ENCODE measurements at places on chromosomes 2 and 18.

DNA sequence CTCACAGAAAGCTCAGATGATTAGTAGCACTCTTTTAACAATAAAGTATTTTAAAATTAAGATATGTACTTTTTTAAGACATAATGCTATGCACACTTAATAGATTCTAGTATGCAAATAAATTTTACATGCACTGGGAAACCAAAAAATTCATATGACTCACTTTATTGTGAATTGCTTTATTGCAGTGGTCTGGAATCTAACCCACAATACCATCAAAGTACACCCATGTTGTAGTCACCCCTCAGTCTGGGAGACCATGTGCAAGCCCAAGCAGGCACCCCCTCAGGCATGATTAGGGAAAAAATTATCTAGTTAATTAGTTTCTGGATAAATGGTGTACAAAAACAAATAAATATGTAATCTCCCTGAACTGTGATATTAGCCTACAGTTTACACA, 649.0 kb upstream of the HS6ST1 start:
- H3K4me3 ChIP-seq, result no peak overlapping the region
- no peak overlapping the region for H3K27ac ChIP-seq
- no peaks in the 10 kb centered on the region for H3K4me1 ChIP-seq
- no peaks in the 10 kb centered on the region for H3K36me3 ChIP-seq

GRCh38 chr2:61512768-61513398, 25.3 kb downstream of the XPO1 start:
- no peaks in the 10 kb centered on the region for H3K4me1 ChIP-seq
- H3K4me3 ChIP-seq, result no peak overlapping the region
- peak overlapping the region; percentile 54 for H3K27ac ChIP-seq
- peaks cover 53% of the 10 kb centered on the region for H3K36me3 ChIP-seq
- H3K27me3 ChIP-seq, result no peaks in the 10 kb centered on the region

- H3K4me1 ChIP-seq, result no peaks in the 10 kb centered on the region
- H3K27ac ChIP-seq, result no peak overlapping the region
- H3K27me3 ChIP-seq, result no peaks in the 10 kb centered on the region
Measured at GRCh38 chr18:49464718-49465598, 4.5 kb upstream of the DYM start.

- no peak overlapping the region for H3K27ac ChIP-seq
- no peak for DNase-seq
- H3K36me3 ChIP-seq, result no peaks in the 10 kb centered on the region
- H3K4me1 ChIP-seq, result no peaks in the 10 kb centered on the region
- H3K4me3 ChIP-seq, result no peak overlapping the region
Measured at GRCh38 chr18:65792456-65793074, 41.8 kb downstream of the CDH7 start.

DNA sequence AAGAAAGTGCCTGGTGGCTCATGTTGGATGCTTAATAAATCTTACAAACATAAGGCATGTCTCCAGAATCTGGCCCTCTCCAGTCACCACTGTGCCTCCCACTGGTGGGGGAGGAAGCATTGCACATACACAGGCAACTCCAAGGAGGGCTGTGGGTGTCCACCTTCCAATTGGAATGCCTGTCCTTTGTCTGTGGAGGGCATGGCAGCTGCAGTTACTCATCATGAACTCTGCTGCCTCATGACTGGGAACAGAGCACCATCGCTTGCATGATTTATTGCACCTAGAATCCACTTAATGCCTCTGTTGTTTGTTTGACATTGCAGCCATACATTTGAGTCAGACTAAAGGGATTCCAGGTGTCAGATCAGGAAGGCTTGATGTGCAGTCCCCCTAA, 278.9 kb downstream of the PRKCE start:
- no peak overlapping the region for H3K27ac ChIP-seq
- no peaks in the 10 kb centered on the region for H3K27me3 ChIP-seq
- no peak for DNase-seq
- no peaks in the 10 kb centered on the region for H3K36me3 ChIP-seq

DNA sequence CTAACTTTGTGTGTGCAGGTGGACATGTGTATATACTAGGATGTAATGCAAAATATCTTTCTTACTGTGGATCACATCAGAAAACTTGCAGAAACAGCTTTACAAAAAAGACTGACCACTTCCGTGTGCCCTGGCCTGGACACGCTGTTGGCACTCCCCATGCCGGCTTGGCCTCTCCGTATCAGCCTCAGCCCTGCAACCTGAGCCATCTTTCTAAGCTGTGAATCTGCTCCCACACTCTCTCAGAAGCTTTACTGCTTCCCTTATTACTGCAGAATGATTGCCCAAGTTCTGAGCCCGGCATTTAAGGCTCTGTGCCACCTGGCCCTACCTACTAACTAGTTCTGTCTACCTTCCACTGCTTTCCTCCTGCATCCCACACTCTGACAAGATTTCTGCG, 37.8 kb downstream of the MYO7B start:
- no peaks in the 10 kb centered on the region for H3K36me3 ChIP-seq
- no peaks in the 10 kb centered on the region for H3K4me1 ChIP-seq
- H3K27ac ChIP-seq, result no peak overlapping the region
- H3K27me3 ChIP-seq, result no peaks in the 10 kb centered on the region

DNA sequence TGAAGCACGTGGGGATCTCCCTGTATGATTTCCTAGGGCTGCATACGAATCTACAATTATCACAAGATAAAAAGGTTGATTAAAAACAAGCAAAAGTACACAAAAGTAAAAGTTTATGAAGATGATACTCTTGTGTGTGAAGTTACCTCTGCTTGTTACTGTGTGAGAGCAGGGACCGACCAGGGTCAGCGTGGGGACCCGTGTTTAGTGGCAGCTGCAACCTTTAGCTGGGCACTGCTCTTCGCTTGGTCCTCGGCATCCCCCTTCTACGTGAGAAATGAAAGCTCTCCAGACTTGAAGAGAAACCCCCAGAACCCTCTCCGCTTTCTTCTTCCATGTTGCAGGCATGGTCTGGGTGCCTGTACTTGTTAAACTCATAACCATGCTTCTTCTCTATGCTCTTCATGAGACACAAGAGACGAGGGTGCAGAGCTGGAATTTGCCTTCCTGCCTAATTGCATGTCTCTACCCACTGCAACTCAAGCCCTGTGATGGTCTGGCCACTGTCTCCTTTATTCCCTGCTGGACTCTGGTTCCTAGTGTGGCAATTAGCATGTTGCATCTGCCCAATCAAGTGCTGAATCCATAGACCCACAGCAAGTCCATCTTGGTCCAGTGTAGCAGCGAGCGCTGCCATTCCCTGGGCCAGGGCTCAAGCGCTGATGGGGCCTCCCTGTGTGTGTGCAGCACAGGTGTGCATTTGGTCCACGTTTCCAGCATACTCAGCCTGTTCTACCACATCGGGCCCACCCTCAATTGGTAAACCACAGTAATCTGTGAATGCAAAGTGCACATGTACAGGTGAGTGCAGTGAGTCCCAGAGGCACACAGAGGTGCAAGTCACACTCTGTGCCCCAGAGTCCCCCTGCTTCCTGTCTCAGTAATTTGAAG, 88.5 kb downstream of the TWIST2 start:
- H3K27ac ChIP-seq, result no peak overlapping the region
- no peak overlapping the region for H3K4me3 ChIP-seq

DNA sequence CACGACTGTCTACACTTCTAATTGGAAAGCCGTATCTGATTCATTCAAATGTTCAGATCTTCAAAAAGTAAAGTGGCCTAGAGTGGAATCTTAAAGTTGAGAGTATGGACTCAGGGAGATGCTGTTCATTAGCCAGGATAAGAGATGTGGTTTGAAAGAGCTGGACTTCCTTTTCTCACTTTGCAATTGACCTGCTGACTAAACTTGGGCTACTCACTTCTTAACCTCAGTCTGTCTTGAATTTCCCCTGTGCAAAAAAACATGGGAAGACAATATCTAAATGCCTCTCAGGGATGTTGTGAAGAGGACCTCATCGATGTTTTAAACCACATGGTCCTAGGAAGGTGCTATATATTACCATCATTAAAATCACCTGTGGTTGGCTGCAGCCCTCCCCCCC, 64.1 kb downstream of the BCL2 start:
- H3K4me1 ChIP-seq, result no peaks in the 10 kb centered on the region
- DNase-seq, result no peak
- no peak overlapping the region for H3K27ac ChIP-seq
- H3K4me3 ChIP-seq, result no peak overlapping the region
- no peaks in the 10 kb centered on the region for H3K36me3 ChIP-seq
- no peaks in the 10 kb centered on the region for H3K27me3 ChIP-seq

DNA sequence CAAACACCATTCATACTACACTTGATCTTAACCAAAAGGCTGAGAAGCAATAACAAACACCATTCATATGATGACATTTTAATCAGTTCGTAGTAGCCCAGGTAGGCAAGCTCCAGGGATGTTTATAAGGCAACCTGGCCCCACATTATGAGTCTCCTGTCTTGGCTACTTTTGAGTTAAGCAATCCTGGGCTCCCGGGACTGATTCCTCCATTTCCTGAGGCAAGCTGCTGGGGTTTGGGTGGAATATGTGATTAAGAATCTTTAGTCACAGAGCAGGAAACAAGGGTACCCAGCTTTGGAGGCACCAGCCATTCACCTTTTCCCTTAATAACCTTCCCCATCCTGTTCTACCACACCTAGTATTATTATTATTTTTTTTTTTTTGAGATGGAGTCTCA, 24.5 kb upstream of the SPRED2 start:
- no peaks in the 10 kb centered on the region for H3K4me1 ChIP-seq
- no peak overlapping the region for H3K4me3 ChIP-seq
- no peak for DNase-seq
- H3K27me3 ChIP-seq, result peaks cover 22% of the 10 kb centered on the region
- no peaks in the 10 kb centered on the region for H3K36me3 ChIP-seq

DNA sequence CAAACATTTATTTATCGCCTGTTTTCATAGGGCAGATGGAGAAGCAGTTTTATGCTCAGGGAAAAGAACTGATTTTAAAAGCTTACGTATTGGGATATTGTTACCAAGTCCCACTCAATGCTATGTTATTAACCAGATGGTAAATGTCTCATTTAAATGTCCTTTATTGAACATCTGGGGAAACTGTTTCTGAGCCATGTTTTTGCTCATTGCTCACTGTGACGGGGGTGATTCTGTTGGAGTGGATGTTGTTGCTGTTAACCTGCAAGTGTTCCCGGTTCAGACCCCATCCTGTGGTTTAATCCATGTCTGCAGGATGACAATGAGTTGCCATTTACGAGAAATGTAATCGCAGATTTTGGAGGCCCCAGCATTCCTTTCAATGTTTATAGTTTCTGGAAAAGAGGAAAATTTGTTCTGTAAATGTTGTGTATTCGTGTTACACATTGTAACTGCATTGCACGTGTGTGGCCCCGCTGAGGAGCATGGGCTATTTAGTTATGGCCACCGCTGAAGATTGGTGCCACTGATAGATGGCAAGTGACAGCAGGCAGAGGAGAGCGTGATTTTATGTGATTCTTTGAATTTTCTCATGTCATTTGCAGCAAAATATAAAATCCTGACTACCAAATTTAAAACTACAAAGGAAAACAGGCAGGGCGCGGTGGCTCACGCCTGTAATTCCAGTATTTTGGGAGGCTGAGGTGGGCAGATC, 174.8 kb upstream of the COPS8 start:
- no peaks in the 10 kb centered on the region for H3K27me3 ChIP-seq
- no peaks in the 10 kb centered on the region for H3K4me1 ChIP-seq
- DNase-seq, result no peak

DNA sequence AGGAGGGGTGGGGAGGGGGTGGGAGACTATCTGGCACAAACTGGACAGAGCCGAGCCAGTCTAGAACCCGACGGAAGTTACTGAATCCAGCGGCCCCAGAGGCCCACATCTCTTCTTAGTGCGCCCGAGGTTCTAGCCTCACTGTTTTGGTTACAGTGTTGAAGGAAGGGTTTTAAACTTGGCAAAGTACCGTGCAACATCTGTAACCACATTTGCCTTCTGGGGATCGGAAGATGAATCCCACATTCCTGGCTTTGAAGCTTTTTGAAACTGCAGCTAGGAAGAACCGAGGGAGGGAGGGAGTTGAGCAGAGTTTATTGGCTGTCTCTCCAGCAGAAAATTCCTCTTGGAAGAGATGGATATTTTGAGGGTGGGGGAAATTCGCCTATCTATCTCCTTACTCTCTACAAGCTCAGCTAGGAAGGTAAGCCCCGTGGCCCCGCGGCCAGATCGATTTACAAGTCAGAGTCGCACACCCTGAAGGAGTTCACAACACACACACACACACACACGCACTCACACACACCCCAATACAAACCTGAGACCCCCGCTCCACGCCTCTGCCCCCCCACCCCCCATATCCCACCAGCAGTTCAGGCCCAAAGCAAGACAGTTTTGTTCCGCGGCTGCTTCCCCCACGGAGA, 1.0 kb downstream of the ACVR1 start:
- peak overlapping the region; percentile 99 for H3K4me3 ChIP-seq
- DNase-seq, result peak; percentile 89
- no peaks in the 10 kb centered on the region for H3K36me3 ChIP-seq
- peaks cover 3% of the 10 kb centered on the region for H3K27me3 ChIP-seq
- peak overlapping the region; percentile 49 for H3K27ac ChIP-seq

DNA sequence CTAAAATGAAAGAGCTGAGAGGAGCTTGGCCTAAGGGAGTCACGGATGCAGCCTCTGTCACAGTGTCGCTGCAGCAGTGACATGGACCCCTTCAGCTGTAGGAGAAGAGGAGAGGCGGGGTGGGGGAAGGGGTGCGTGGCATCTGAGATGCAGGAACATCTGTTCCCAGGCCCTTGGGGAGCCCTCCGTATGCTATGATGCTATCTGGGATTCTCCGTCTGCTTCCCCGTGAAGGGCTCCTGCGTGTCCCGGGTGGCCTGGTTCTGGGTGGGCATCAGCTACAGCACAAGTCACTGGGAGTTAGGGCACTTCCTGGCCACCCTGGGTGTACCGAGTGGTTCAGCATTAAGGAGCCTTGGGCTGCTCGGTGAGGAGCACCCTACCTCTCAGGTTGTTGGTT, 35.6 kb upstream of the B3GNT7 start:
- H3K4me1 ChIP-seq, result peaks cover 13% of the 10 kb centered on the region
- H3K27ac ChIP-seq, result no peak overlapping the region

- H3K4me1 ChIP-seq, result no peaks in the 10 kb centered on the region
- no peak overlapping the region for H3K27ac ChIP-seq
- no peak overlapping the region for H3K4me3 ChIP-seq
- no peak for DNase-seq
- no peaks in the 10 kb centered on the region for H3K27me3 ChIP-seq
Measured at GRCh38 chr2:88233216-88233615, 63.1 kb downstream of the THNSL2 start.

DNA sequence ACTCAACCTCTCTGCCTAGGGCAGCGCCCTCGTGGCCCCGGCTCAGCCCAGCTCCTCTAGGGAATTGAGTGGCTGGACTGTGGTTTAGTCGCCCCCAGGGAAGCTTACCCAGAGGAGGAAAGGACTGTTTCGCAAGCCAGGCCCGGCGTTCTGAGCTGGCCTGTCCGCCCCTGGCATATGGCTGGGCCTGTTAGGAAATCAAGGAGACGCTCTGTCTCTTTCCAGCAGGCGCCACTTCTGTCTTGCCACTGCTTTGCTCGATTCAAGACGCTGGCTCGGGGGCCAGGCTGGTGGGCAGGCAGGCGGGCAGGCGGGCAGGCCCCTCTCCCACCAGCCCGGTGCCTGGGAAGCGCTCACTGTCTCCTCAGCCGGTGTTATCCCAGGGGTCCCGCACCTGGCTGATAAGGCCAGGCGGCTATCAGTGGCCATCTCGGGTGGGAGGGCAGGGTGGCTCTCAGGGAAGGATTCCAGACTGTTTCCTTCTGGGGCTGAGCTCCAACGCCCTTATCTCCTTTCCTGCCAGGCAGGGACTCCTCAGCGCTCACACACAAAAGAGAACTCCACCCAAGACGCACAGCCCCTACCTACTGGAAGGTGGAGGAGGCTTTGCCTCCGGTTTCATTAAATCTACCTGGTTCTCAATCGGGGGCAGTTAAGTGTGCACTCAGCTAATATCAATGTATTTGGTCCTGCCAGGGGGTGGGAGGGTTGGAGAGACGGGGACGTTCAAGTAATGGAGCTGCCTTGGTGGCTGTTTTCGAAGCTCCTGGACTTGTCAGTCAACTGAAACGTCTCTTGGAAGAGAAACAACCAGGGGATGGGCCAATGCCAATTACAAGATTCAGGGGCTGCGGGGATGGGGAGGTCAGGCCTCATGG, 109.1 kb downstream of the SMAD7 start:
- no peaks in the 10 kb centered on the region for H3K36me3 ChIP-seq
- no peak overlapping the region for H3K4me3 ChIP-seq
- DNase-seq, result peak; percentile 89
- no peaks in the 10 kb centered on the region for H3K27me3 ChIP-seq

All from cardiac muscle cell (in vitro differentiated cells and primary cell).